ENCODE measurements at places on chromosomes 16 and 17.
A peak's percentile ranks its signal among the peaks of the same experiment; 100 is the strongest.

DNA sequence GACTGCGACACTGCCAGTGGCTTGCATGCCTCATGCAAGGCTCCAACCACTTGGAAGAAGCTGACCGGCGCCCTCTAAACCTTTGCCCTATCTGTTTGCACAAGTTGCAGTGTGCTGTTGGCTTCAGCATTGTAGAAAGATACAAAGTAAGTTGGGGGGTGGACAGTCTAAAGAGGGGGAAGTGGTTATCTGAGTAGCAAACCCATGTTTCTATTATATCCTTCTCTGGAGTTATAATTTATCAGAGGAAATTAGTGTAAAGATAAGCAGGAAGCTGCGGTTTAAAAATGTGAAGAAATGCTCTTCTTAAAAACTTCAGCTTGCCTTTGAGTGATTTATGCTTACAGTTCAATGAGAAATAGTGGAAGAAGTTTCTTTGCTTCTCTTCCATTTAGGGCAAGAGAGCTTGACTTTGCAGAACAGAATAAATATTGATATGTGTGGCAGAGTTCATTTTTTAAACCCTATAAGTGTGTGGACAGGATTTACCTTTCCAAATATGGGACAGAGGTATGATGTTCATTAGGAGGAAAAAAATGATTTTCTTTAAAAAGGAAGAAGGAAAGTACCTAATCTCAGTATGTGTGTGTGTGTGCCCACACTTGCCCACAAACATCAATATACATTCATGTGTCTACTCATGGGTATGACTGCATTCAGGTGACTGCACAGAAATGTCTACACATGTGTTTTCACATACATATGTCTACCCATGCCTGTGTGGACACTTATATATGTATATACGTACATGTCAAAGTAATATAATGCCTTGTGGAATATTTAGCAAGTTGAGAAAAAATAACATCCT is 8.1 kb downstream of the AMZ2 start:
- DNase-seq: no peak

DNA sequence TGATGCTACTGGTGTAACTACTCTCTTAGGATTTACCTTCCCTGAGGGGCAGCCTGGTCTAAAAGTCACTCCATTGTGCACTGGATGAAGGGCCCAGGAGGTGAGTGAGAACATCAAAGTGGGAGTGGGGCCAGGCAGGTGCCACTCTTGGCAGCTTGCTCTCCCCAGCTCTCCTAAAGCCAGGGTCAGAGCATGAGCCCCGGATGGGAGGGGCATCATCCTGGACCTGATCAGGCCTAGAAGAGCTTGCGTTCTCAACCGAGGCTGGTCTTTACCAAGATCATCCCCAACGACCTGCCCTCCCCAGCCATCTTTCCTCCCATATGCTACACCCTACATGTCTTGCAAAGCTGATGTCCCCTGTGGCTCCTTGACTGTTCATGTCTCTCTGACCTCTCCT is 87.1 kb downstream of the AIPL1 start:
- DNase-seq: no peak

GRCh38 chr16:19167710-19168370 is at the start of gene SYT17:
Gene SYT17 (plus strand): TSS chr16:19168240. CDS start chr16:19168647, 407 bp downstream.
- DNase-seq: peak; percentile 11

DNA sequence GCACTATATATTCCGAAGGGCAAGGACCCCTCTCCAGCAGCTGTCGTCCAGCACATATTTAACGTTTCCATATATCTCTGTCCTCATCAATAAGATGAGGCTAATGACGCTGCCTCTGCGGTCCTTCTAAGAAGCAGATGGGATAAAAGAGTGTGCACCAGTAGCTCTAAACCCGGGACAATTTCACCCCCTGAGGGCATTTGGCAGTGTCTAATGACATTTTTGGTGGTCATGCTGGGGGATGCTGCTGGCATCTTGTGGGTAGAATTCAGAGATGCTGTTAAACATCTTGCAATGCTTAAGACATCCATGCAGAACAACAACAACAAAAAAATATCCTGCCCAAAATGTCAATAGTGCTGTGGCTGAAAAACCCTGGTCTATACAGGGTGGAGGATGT is 372.9 kb downstream of the CDH13 start:
- DNase-seq: no peak

GRCh38 chr16:31355431-31356100 is 590 bp downstream of the ITGAX start:
- DNase-seq: no peak

- DNase-seq: no peak
Observed at GRCh38 chr16:58123896-58124600, 5.1 kb downstream of the CFAP20 start.

All from SHP77 treated with DMSO at 0.1 percent for 48 hours (cell line).